Mesendoderm (in vitro differentiated cells): ENCODE measurements at places on chromosomes 3 and 15.

DNA sequence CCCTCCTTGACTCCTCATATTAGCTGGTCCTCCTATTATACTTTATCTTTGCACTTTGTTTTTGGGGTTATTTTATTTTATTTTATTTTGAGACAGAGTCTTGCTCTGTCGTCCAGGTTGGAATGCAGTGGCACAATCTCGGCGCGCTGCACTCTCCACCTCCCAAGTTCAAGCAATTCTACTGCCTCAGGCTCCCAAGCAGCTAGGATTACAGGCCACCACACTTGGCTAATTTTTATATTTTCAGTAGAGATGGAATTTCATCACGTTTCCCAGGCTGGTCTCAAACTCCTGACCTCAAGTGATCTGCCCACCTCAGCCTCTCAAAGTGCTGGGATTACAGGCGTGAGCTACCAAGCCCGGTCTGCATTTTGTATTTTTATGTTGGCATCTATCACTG, 126.7 kb downstream of the FOXB1 start:
- DNase-seq: no peak

DNA sequence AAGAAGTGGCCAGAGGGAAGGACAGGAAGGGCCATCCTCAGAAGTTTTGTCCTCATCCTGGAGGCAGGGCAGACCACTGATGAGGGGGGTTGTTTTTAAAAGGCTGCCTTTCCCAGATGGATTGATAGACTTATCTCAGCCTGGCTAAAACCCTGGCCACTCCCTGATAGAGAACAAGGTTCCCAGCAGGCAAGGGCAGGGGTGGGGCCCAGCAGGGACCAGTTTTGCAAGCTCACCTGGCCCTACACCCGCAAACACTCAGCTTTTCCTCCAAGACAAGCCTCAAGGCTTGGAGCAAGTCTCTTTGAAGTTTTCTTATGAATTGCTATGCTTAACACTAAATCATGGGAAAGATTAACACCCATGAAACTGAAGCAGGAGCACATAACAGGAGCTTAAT, 9.1 kb downstream of the LIPC start:
- DNase-seq: peak; percentile 63

GRCh38 chr15:50687302-50687902, 805 bp upstream of the TRPM7 start:
- no peak for DNase-seq

DNA sequence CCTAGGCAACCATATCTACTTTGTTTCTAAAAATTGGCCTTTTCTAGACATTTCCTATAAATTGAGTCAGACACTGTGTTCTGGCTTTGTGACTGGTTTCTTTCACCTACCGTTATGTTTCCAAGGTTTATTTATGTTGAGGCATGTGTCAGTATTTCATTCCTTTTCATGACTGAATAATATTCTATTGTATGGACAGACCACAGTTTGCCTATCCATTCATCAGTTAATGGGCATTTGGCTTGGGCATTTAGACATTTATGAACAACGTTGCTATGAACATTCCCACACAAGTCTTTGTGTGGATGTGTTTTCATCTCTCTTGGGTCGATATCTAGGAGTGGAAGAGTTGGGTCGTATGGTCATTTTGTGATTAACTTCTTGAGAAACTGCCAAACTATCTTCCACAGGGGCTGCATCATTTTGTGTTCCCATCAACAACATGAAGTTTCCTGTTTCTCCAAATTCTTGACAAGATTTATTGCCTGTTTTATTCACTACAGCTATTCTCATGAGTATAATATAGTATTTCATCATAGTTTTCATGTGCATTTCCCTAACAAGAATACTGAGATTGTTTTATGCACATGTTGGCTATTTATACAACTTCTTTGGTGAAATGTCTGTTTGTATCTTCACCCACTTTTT, 3.5 kb upstream of the EFCC1 start:
- no peak for DNase-seq

DNA sequence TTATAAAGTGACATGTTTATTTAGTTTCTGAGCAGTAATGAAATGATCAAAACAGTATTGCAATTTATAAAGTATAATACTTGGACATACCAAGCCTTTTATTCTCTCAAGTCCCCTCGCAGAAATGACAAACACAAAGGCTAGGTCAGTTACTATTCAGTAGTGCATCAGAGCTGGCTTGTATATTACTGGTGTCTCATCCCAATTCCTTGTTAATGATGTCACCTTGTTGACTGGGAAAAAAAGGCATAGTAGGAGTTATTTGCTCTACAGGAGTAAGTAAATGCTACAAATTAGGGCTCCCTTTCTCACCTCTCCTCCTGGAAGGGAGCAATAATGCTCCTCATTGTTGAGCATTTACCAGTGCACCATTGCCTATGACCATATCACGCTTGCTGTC, 317.6 kb downstream of the CHL1 start:
- peak; percentile 56 for DNase-seq

DNA sequence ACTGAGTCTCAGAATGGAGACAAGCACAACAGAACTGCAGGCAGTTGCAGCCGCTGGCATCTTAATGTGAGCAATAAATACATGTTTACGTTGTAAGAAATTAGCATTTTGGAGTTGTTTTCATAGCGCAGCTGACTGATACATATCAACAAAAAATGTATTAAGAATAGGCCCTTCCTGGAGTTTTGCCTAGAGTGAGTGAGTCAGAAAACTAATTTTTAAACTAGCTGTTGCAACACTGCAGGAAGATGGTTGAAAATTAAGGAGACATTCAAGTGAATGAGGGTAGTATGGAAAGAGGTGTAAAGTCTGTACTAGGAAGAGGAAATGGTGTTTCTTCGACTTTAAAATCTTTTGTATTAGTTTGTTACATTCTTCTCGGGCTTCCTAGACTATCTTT, 39.6 kb upstream of the TIMP4 start:
- no peak for DNase-seq
